Fibroblast of skin of right quadriceps (primary cell): ENCODE measurements at places on chromosomes 2 and 18.

DNA sequence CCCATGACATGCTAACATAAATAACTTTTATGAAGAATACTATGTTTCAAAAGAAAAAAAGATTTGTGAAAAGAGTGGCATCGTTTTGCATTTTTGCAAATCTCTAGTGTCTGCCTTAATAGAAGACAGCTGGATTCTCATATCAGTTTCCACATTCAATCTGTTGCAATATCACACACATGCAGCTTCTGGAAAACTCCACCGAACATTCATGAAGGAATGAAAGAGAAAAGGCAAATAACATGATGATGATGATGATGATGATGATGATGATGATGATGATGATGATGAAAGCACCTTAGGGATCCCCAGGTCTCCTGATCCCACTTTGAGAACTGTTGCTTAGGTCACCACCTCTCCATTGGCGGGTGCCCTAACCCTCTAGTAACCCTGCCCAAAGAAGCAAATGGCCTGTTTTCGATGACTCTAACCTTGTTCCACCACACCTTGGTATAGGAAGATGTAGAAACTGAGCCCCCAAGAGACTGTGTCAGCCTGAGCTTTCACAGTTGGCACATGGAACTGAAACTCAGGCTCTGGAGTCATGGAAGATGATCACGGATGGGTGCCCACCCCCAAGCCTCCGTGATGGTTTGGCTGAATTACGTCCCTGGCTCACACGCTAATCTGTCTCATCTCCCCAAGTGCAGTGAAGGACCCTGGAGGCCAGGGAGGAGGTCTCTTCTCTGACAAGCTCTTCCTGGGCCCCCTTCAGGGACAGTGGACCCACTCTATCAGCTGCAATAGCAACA lies 80.1 kb upstream of the SMAD7 start:
- DNase-seq, result peak; percentile 55

DNA sequence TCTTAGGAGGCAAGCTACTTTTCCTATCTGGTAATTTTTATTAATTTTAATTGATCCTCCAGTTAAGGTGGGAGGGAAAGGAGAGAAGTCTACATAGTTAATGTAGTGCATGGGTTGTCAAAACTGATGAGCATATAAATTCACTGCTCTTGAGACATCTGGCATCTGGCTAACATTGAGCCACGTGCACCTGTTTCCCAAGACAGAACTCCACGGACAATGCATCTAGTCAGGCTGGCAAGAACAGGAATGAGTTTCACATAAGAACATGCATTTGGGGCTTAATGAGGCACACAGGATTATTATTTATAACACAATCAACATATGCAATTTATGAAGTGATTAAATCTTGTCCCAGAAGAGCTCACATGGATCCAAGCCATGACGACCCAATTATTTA lies 16.2 kb upstream of the RAB1A start:
- DNase-seq, result no peak

DNA sequence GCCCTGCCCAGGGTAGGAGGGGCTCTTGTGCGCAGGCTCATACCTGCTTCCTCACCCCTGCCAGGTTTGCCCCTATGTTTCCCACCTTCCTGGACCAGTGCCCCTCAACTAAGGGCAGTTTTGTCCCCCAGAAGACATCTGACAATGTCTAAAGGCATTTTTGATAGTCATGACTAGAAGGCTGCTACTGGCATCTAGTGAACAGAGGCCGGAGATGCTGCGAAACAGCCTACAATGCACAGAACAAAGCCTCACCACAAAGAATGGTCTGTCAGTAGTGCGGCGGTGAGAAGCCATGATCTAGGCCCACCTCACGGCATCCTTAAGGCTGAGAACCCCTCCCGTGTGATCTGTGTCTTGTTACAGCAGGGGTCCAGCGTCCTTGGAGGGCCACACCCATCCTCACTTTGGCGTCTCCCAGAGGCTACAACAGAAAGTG lies 96.0 kb downstream of the TMEM17 start:
- no peak for DNase-seq

DNA sequence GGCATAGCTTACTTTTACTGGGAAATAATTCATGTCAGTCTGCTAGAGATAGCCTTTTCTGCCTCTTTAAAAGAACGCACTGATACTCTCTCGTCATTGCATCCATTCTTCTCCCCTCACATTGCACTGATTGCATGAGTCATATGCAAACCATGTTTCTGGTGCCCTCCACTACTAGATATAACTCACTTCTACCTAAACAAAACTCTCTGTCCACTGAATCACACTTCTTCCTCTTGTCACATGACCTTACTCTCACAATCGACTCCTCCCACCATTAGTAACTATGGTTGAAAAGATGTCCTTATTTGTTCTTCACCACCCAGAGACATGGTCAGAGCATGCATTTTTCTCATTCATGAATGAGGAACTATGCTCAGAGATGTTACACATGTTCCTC lies 158.0 kb downstream of the CSRNP3 start:
- DNase-seq, result peak; percentile 71

GRCh38 chr2:47313141-47313691 lies 89.7 kb upstream of the MSH2 start:
- no peak for DNase-seq

DNA sequence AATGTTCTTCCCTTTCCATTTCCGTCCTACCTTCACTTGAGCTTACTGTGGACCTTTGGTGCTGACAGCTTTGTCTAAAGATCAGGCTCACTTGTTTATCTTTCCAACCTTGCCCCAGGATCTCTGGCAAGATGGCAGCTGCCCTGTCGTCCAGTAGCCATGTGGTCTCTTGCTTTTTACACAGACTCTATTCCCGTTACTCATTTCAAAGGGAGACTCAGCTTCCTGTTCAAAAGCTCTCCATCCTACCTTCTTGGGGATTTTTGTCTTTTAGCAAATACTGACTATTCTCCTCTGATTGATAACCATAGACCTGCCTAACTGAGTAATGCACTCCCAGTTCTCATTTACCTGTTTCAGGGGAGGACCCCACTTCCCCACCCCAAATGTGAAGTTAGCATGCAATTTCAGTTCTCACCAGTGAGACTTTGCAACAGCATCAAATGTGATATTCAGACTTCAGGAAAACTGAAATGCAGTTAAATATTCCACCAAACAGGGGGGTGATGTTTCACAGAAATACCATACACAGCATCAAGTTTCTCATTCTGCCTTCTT lies 184.4 kb downstream of the MYO3B start:
- peak; percentile 6 for DNase-seq

- DNase-seq, result no peak
These were observed 309.4 kb upstream of the EPAS1 start for GRCh38 chr2:45987856-45988255.
